ENCODE measurements at places on chromosomes 12 and 14.

DNA sequence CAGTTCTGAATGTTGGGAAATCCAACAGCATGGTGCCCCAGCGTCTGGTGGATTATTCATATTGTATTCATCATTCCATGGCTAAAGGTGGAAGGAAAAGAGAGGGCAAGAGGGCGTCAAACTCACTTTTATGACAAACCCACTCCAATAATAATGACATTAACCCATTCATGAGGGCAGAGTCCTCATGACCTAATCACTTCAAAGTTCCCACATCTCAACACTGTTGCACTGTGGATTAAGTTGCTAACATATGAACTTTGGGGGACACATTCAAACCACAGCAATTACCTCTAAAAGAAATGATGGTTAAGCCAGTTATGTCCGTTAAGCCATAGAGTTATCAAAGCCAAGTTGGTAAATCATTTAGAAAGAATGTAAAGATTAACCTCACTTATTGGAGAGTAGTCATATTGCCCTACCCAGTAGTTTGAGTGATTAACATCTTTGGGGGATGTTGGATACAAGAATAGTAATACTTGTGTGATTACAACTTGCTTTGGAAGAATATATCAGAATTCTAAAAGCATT lies 212.4 kb upstream of the FLRT2 start:
- DNase-seq = no peak

DNA sequence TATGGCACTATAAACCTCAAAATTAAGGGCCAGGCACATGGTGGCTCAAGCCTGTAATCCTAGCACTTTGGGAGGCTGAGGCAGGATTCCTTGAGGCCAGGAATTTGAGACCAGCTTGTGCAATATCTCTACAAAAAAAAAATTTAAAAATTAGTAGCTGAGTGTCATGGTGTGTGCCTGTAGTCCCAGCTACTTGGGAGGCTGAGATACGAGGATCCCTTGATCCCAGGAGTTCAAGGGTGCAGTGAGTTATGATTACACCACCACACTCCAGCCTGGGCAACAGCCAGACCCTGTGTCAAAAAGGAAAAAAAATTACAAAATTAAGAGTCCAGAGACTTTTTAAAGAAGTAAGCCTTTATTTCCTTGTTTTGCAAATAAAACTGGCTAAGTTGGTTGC lies 1.8 kb upstream of the GCN1 start:
- no peak for DNase-seq

GRCh38 chr14:25140411-25140810 lies 90.5 kb upstream of the STXBP6 start:
- DNase-seq = no peak

GRCh38 chr12:27208414-27208750 lies 35.7 kb upstream of the STK38L start:
- no peak for DNase-seq

DNA sequence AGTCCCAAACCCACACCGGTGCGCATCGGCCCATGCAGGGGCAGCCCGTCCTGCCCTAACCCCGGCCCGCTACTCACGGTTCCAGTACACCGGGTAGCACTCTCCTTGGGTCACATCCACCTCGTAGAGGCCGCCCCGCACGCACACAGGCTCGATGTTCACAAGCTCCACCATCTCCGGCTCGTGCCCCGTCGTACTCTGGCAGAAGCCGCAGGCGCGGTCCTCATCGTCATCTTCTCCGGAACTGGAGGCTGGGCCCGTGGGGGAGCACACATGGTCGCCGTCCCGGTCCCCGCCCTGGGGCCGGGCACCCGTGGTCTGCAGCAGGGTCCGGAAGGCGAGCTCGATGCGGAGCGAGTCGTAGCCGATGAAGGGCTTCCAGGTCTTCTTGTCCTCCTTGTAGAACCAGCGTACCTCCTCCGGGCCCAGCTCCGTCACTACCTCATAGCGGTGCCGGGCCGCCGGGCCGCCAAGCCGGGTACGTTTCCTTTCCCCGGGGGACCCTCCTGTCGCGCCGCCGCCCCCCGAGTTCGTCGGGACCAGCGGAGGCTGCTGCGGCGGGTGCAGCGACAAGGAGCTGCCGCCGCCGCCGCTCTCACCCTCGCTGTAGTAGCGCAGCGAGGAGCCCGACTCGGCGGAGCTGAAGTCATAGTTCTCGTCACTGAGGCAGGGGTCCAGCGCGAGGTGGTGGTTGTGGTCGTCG lies 788 bp downstream of the DDHD1 start:
- DNase-seq = peak; percentile 69

DNA sequence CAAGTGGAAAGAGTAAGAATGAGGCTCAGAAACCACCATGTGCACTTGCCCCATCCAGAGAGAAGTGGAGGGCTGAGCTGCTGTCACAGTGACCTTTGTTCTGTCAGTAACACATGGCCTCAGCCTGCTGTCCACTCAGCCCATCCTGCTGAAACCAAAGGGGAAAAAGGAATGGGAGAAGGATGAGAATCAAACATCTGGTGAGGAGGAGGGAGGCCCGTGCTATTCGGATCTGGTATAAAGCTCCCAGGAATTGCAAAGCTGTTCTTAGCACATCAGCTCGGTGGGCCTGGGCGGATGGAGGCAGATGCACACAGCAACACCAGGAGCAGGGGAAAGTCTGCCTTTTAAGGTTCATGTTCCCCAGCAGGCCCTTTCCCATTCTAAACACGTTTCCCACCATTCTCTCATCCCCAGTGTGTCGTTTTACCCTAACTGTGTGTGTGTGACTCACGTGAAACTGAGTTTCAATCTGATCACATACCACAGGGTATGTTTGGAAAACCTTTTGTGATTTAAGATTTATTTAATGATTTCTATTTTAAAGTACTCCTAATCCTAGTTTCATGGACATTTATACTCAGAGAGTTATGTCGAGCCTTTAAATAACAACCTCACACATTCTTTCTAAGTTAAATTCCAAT lies 36.8 kb downstream of the RTRAF start:
- no peak for DNase-seq

DNA sequence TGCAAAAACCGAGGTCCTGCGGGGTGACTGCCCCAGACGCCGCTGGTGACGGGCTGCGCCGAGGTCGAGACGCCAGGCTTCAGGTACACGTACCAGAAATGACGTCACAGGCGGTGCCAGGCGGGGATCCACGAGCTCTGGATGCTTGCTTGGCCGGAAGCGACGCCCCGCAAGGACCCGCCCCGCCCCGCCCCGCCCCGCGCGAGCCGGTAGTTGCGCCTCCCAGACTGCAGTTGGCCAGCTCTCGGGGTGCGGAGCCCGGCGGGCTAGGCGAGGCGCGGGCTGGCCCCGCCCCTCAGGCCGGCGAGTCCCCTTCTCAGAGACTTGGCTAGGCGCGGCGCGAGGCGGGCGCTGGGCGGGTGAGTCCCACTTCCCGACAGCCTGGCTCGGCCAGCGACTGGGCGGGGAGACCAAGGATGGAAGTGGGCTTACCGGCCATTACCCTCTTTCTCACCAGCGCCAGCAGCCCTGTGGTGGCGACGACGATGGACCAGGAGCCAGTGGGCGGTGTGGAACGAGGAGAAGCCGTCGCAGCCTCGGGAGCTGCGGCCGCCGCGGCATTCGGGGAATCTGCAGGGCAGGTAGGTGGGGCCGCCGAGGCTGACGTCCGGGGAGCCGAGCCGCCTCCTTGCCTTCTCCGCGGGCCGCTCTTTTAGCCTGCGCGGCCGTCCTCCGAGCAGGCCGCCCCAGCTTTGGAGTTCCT lies at the start of gene FAM177A1:
Gene FAM177A1, plus strand, starts transcription at position 225 of the 703 bp plus-strand sequence. Its CDS starts 192 bp downstream, at position 417.
- peak; percentile 99 for DNase-seq

- DNase-seq = no peak
Measured at GRCh38 chr12:129481921-129482320, 421.9 kb downstream of the TMEM132D start.

DNA sequence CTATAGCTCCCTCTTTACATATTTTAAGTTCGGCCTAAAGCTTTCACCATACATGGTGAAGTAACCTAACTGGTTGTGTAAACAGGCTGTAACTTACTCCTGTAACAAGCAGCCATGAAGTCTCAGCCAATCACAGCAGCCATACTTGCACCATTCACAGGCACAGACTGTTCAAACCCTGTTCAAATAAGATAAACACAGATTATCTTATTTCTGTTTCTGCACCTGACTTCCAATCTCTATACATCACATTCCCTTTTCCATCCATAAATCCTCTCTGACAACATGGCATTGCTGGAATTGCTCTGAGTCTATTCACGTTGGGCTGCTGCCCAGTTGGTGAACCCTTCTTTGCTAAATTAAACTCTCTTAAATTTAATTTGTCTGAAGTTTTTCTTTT lies 34.5 kb upstream of the ARID2 start:
- DNase-seq = no peak

- no peak for DNase-seq
Measured at GRCh38 chr12:8446642-8447547, 8.9 kb upstream of the CLEC6A start.

- no peak for DNase-seq
Measured at GRCh38 chr12:108777156-108777555, 45.8 kb upstream of the CORO1C start.

- DNase-seq = no peak
Measured at GRCh38 chr12:43208627-43209026, 343.4 kb downstream of the ADAMTS20 start.

DNA sequence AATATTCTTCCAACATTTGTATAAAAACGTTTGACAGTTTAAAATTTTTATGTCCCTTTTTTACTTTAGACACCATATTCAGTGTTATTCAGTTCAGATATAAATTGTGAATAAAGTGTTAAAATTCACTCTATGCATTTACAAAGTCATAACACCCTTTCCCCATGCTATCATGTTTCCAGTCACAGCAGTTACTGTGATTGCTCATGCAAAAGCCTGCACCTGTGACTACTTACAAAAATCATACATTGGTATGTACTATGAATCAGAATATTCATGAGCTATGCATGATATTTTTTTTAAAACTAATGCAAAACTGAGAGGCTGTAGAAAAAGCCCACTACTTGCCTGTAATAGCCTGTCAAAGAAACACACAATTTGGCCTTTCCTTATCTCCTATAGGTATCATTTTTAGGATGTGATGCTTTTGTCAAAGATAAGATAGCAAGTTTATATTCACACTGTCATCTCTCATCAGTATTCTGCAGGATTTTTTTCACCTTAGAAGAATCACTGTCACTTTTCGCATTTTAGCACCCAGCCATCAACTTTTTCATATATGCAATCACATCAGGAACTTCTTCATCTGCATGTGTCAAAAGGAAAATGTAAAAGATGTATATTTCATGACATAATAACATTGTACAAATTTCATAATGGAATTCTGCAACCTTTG lies 443.2 kb downstream of the C12orf50 start:
- no peak for DNase-seq

GRCh38 chr14:104858811-104859426 lies 6.1 kb upstream of the CEP170B start:
- no peak for DNase-seq

- DNase-seq = no peak
Measured at GRCh38 chr14:49212721-49213120, 373.5 kb downstream of the RPS29 start.

- no peak for DNase-seq
Measured at GRCh38 chr12:82565966-82566365, 120.7 kb upstream of the TMTC2 start.

DNA sequence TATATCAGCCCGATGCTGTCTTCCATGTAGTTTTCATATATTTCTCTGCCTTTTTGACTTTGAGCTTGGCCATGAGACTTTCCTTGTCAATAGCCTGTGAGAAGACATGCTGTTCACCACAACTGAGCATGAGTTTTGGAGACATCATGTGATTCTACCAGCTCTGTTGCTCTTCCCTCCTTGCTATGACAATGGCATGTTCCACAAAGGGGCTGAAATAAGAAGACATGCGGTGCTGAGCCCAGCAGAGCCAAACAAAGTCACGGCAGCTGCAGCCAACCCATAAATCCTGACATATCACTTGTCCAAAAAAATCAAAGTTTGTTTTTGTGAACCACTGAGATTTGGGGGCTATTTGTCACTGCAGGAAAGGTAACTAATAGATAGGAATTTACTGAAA lies 343.4 kb upstream of the KITLG start:
- no peak for DNase-seq

DNA sequence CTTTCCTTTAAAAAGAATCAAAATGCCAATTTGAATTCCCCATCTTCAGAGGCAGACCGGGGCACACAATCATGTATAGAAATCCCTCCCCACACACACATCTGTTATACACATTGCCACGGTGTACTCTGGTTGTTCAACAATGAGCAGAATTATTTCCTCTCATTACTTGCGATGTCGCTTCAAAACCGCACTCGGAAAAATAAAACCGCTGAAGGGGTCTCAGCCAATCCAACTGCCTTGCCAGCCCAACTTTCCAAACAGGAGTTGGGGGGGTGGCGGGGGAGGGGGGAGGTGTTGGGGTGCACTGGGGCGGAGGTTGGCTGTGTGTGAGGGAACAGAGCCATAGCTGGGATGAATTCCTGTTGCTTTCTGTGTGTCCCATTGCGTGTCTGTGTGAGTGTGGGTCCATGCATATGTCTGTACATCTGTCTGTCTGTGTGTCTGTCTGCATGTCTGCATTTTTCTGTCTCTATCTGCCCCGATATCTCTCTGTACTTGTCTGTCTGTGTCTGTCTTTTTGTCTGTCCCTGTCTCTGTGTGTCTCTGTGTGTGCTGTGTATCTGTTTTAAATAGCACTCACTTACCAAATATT lies 163.6 kb upstream of the TBX3 start:
- DNase-seq = no peak

GRCh38 chr12:70660002-70660604 lies 22.9 kb upstream of the PTPRB start:
- DNase-seq = no peak

- DNase-seq = no peak
Measured at GRCh38 chr12:116040402-116040801, 237.1 kb downstream of the MED13L start.

- DNase-seq = peak; percentile 61
Measured at GRCh38 chr12:6199531-6200255, 507 bp upstream of the CD9 start.

DNA sequence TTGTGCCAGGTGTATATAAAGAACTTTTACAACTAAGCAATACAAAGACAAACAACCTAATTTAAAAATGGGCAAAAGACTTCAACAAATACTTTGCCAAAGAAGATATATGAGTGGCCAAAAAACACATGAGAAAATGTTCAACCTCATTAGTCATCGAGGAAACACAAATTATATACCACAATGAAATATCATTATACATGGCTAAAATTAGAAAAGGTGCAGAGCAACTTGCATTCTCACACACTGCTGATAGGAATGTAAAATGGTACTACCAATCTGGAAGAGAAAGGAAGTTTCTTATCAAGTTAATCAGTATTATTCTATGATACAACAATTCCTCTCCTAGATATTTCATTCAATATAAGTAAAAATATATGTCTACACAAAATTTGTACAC lies 131.6 kb upstream of the FRMD6 start:
- no peak for DNase-seq

- DNase-seq = peak; percentile 11
Measured at GRCh38 chr12:59834659-59835474, 239.0 kb downstream of the SLC16A7 start.

- DNase-seq = no peak
Measured at GRCh38 chr14:81127785-81128184, 93.0 kb downstream of the GTF2A1 start.
